Temporal lobe (tissue), 4 donors: ENCODE measurements at places on chromosomes 7 and 10. TPM values are rescaled to one million over a fixed set of nuclear protein-coding genes. Genes with fewer than 3 reads are reported as not detected.

The SYT15B gene
- total RNA-seq: under 0.01 TPM

The IFIT3 gene
- total RNA-seq: 4.4 TPM

The AUTS2 gene
- 88.8 TPM for total RNA-seq

The CAMK2B gene
- total RNA-seq: 76.7 TPM

The VGF gene
- 10.1 TPM for total RNA-seq

The SPDYE2 gene
- total RNA-seq: not detected

The TRIM74 gene
- total RNA-seq: 0.25 TPM
